ENCODE measurements at places on chromosomes 2 and 18.

DNA sequence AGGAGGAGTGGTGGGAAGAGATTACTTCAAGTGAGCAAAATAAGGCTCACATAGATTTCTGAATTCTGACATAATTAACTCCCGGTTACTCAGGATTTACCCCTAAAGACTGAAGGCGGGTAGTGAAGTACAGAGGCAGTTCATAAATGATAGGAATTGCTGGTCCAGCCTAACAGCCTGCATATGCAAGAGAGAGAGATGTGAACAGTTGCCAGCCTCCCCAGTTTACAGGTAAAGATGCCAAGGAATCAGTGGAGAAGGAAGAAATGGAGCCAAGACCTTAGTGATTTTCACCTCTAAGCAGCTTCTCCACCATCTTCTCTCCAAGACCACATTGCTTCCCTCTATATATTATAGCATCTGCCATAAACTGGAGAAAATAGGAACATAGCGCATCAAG lies 91.8 kb upstream of the THUMPD2 start:
- DNase-seq, result no peak

- no peak for DNase-seq
Observed at GRCh38 chr2:56113382-56113975, 70.3 kb upstream of the CCDC85A start.

DNA sequence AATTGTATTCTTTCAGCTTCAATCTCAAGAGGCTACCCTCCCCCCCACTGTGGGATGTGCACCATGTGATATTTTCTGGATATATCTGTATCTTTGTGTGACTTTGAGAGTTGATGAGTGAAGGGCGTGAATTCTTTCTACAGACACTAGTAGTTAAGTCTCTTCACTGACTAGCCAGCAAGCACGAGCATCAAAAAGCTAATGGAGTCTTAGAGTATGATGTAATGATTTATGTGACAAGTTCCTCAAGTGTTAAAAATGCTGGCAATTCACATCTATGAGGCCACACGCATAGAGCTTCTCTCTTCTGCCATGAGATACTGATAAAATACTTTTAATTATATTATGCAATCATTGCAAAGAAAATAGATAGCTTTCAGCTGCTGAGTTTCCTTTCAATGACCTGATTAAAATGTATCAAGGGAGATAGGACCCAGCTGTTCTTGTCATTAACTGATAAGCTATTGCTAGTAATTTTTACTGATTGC lies 304.8 kb downstream of the TRIB2 start:
- no peak for DNase-seq

- DNase-seq, result no peak
Observed at GRCh38 chr2:107313316-107313715, 427.3 kb upstream of the ST6GAL2 start.

DNA sequence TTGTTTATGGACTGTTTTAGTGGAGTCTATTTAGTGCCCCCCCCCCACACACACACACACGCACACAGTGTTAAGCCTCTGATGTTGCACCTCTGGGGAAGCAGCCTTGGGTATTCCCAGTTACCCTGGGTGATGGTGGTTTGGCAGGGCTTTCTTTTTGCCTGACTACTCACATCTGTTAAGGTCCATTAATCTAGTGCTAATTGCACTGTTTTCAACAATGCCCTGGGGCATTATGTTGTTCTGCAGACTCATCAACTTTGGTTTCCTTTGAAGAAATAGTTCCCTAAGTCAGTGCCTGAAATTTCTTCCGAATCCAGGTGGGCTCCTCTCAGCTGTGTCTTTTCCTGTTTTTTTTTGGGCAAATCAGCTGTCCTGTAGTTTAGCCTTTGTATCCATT lies 34.7 kb downstream of the SPOPL start:
- DNase-seq, result no peak

GRCh38 chr2:230700447-230700846 lies 12.2 kb upstream of the CAB39 start:
- DNase-seq, result no peak

DNA sequence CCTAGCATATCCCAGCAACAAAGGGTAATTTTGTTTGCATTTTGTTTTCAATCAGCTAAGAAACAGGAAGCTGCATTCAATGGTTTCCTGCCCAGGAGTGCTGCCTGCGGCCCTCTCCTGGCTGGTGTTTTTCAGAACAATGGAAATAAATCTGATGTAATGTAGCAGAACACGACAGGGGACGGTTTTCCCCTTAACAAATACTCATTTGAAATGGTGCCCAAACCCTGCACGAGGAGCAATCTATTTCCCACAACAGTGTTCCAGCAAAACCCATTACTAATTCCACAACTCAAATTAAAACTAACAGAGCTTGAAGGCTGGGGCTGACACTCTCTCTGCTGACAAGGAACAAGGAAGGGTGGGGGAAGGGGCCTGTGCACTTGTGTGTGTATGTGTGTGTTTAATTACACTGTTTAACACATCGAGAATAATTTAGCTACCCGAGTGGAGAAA lies 8.7 kb downstream of the CAPN13 start:
- DNase-seq, result no peak

- no peak for DNase-seq
Observed at GRCh38 chr18:54205959-54206358, 18.5 kb downstream of the MBD2 start.

DNA sequence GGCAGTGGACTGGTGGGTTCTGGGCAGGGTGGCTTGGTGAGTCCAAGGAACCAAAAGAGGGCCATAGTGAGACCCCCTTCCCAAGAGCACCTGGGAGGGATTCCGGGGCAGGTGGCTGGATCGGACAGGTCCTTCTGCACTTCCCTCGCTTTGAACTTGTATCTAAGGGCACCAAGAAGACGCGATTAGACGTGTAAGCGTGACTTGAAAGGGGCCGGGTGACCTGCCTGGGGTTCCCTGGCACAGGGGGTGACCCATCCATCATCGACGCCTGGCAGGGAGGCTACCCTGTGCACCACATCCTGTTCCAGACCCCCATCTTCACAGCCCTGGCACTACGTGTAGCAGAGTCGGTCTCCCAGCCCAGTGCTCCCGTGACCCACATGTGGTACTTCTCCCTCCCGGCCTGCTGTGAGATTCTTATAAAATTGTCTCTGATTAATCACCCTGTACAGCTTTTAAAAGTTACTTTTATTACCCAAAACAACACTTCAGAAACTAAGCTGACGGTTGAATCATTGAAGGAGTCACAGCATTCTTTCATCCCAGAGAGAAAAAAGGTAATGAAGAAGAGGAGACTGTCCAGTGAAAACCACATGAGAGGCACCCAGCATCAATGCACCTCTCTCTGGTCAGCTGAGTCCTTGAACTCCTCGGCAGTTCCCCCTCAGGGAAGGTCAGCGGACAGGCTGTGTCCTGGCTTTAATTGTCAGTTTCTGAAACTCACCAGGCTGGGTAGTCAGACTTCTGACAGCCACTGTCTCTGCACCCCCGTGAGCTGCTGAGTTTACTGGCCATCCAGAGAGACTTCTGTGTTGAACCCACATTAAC lies 13.0 kb downstream of the SH3BP4 start:
- DNase-seq, result no peak

DNA sequence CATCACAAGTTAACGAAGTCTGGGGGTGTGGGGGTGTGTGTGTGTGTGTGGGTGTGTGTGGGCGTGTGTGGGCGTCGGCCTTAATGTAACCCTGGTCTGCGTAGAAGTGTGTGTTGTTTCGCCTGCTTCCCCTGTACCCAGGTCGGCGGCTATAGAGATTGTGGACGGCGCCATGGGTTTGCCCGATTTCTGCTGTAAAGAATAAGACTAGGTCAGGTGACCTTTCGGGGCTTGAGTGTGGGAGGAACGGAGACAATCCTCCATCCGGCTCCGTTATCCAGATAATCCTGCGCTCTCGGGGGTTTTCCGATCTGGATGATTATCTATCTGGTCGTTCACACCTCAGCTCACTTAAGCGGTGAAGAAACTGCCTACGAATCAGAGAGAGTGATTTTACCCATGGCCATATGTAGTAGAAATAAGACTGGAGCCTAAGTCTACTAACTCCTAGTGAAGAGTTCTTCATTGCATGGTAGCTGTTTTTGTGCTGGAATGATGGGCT lies 543 bp downstream of the HADHB start:
- no peak for DNase-seq

DNA sequence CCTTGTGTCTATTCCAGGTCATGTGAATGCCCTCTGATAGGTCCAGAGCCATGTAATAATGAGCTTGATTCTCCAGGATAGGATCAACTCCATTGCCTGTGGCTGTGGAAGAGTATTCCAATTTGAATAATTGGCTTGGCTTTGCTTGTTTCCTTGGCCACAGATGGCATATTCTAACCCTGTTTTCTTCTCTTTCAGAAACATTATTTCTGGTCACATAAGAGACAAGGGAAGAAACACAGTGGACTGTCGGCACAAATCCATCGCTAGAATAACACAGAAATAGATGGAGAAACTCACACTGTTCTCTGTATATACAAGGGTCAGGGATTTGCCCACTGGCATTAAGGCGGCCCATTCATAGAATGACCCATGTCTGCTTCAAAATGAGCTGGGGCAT lies 278.4 kb upstream of the CCDC68 start:
- DNase-seq, result no peak

- no peak for DNase-seq
Observed at GRCh38 chr18:77607087-77607486, 357.4 kb downstream of the GALR1 start.

All from activated CD8-positive, alpha-beta memory T cell treated with anti-CD3 and anti-CD28 coated beads for 24 hours (primary cell).